RCC 7860 (cell line): ENCODE measurements at places on chromosomes 1 and 21.

DNA sequence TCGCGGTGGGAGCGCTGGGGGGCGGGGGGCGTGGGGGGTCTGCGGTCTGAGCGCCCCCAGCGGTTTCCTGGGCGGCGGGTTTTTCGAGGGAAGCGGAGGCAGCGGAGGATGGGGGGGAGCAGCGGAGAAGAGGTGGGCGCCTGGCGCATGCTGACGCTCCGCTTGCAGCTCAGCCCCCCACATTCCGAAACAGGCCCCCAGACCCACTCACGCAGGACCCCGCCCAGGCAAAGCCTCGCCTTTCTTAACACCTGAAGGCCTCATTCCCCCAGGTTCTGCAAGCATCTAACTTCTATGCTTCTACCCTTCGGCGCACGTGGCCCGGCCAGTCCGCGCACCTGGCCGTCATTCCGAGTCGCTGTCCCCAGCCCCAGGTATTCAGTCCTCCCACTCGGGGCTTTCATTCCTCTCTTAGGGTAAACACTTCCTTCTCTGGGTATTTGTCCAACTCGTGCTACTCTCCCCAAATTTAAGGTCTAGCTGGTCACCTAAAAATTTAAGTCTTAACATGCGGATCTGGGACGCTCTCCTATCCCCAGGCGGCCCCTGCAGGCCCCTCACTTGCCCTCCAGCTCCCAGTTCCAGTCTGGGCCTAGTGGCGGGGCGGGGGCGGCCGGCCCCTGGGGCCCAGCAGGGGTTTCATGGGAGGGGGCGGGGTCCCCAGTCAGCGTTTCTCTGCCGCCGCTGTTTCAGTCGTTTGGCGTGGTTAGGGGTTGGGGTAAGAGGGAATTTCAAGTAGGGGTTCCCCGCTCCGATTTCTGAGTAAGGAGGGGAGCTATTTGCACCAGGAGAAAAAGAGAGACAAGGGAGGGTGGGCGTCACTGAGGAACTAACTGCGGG is 2.8 kb upstream of the ZBTB7B start:
- no peak for DNase-seq

DNA sequence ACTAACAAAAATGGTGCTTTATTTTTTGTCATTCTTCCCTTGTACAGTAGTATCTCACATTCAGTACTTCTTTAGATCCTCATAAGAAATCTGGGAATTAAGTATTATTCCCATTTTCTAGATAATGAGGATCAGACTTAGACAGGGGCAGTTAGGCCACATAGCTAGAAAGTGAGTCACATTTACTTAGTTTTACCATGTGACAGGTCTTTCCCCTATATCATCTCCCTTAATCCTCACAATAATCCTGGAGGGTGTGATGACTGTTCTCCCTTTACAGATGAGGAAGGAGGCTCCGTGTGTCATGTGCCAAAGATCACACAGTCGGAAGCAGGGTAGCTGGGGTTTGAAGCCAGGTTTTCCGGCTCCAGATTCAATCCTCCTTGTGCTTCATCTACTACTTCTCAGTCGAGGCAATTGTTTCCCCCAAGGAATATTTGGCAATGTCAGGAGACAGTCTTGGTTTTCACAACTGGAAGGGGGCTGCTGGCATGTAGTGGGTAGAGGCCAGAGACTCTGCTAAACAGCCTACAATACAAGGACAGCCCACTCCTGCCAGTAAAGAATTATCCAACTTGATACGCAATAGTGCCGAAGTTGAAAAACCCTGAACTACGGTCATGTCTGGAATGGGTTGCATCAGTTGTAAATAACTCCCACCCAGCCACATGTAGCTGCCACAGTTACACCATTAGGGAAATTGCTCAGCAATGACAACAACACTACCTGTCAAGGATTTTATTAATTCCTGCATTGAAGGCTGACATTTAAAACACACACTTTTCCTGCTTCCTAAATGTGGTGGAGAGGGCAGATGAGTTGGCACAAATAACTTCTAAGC is 54.5 kb downstream of the C8B start:
- peak; percentile 6 for DNase-seq

GRCh38 chr1:169571450-169571849 is 14.8 kb downstream of the F5 start:
- no peak for DNase-seq

- no peak for DNase-seq
Measured at GRCh38 chr1:154895798-154896197, 25.7 kb upstream of the KCNN3 start.

- no peak for DNase-seq
Measured at GRCh38 chr1:203476216-203476814, 709 bp downstream of the PRELP start.

- DNase-seq: peak; percentile 61
Measured at GRCh38 chr1:4668743-4669700, 14.6 kb downstream of the AJAP1 start.

DNA sequence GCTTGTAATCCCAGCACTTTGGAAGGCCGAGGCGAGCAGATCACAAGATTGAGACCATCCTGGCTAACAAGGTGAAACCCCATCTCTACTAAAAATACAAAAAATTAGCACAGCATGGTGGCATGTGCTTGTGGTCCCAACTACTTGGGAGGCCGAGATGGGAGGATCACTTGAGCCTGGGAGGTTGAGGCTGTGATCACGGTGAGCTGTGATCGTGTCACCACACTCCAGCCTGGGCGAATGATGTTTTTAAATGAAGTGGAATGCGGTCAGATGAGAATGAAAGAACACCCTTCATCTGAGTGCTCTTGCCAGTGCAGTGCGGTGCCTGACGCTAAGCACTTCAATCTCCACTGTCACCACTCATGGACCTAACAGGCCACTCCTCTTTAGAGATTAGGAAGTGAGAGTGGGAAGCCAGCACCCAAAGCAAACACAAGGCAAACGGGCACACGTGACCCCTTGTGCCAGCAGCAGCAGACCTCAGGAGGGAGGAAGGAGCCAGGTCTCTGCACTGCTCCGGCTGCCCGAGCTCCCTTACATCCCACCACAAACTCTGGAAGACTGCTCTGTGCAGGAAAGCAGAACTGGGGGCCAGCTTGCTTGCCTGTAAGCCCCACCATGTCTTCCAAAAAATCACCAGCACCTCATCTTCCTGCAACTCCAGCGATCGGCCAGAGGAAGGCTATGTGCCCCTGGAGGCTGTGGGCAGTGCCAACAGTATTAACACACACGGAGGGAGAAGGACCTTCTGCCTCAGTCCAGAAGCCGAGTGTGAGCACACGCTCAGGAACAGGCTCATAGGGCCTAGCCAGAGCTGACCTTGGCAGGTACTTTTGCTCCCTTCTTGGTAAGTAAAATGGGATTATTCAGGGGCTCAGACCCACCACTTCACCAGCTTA is 9.7 kb downstream of the CTNNBIP1 start:
- DNase-seq: no peak

DNA sequence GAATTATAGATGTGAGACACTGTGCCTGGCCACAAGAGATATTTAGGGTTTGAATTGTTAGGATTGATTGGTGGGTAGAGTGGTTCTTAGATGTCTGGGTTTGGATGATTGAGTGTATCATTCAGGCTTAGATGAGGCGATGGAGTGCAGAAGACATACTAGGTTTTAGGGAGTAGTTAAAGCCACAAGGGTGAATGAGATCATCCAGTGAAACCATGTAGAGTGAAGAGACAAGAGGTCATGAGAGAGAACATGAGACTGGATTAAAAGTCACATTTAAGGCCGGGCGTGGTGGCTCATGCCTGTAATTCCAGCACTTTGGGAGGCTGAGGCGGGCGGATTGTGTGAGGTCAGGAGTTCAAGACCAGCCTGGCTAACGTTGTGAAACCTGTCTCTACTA is 37.2 kb downstream of the ZFYVE9 start:
- no peak for DNase-seq

- no peak for DNase-seq
Measured at GRCh38 chr1:212157252-212157651, 121.7 kb downstream of the DTL start.

- no peak for DNase-seq
Measured at GRCh38 chr1:20322081-20322824, 31.6 kb downstream of the VWA5B1 start.

DNA sequence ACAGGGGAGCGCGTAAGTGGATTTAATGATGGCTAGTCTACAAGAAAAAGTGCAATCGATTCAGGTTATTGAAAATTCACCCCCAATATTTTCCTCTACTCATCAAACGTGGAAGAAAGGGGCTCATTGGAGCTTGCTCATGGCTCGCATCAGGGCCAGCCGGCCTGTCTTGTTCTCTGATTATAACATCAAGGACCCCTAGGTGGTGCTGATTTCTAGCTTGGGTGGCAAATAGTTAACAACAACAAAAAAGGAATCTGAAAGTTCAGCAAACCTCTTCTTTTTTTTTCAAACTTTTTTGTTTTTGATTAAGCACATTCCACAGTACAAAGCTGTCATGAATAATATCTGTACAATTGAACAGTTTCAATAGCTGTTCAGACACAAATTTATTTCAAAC is 35.8 kb upstream of the SOD1 start:
- DNase-seq: no peak

- DNase-seq: no peak
Measured at GRCh38 chr1:87208931-87209330, 119.7 kb upstream of the LMO4 start.
